ENCODE measurements at places on chromosomes 6 and 20. TPM values are rescaled to one million over a fixed set of nuclear protein-coding genes. Genes with fewer than 3 reads are reported as not detected.

CRISP2 gene
- not detected for total RNA-seq

ATP9A gene
- total RNA-seq: 9.3 TPM

RCAN2 gene
- total RNA-seq: 1.9 TPM

GJA1 gene
- total RNA-seq: 512 TPM

SLC22A7 gene
- not detected for total RNA-seq

SGK2 gene
- total RNA-seq: 0.64 TPM

RNF217 gene
- total RNA-seq: 25.5 TPM

TRIM10 gene
- not detected for total RNA-seq

TNFRSF6B gene
- total RNA-seq: 31.5 TPM

FOXF2 gene
- not detected for total RNA-seq

BMP6 gene
- under 0.01 TPM for total RNA-seq

ID4 gene
- 2.2 TPM for total RNA-seq

GRCh38 chr6:6696867-6697531 lies 108.5 kb downstream of the LY86 start:
- DNase-seq: peak; percentile 73

GRCh38 chr6:135722679-135723078 lies 128.8 kb upstream of the PDE7B start:
- peak; percentile 66 for DNase-seq

DNA sequence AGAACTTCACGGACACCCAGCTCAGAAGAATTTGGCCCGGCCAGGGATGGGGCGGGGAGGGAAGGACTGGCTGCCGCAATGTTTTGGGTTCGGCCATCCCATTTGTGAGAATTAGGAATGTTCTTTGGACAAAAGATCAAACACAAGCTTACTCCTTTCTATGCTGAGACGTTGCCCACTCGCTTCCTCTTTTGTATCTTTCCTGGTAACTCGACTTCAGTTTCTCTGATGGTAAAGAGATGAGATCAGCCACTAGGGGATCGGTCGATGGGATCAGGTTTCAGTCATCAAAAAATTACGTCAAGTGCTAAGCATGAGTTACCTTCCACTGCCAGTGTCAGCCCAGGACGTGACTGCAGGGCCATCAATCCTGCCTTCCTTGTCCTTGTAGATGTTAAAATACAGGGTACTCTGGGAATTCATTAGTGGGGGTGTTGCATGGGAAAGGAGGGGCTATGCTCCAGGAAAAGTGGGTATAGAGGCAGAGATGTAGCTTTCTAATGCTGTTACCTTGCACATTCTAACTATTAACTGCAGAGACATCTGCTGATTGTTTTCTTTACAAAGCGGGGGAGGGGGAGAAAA lies 190.2 kb downstream of the TSHZ2 start:
- DNase-seq: peak; percentile 67

DNA sequence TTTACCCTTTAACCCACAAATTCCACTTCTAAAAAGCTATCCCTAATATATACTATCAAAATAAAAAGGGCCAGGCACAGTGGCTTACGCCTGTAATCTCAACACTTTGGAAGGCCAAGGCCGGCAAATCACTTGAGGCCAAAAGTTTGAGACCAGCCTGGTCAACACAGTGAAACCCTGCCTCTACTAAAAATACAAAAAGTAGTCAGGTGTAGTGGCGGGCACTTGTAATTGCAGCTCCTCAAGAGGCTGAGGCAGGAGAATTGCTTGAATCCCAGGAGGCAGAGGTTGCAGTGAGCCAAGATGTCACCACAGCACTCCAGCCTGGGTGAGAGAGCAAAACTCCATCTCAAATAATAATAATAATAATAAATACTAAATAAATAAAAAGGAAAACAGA lies 82.5 kb downstream of the TRIM27 start:
- no peak for DNase-seq

DNA sequence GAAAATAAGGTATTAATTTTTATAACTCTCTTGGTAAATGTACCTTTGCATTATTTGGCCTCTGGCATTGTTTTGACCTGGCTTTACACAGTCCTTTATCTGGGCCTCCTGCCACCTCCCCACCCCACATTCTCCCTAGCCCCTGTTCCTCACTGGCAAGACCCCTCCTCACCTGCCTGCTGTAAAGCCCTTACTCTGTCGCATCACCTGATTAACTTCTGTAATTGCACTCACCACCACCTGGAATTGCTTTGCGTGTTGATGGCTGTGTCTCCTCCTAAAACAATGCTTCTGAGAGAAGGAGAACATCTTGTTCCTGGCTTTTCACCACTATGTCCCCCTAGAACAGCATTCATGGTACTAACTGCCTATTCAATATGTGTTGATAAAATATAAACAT lies 24.8 kb downstream of the SNX9 start:
- no peak for DNase-seq

DNA sequence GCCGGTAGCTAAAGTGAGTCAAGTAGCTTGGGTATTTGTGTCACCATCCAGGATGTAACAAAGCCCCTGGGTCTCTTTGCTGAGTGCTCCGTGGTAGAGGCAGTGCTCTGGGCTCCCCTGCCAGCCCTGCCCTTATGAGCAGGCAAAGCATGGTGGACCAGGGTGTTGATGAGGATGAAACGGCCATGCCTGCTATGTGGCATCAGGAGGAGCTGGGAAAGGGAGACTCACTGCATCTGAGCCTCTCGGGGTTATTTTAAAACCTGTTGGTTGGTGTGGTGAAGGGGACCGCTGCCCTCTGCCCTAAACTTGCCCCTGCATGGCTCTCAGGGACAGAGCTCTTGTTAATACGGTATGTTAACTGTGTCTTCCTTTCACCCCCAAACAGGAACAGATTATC lies 143.1 kb downstream of the DTNBP1 start:
- DNase-seq: no peak

DNA sequence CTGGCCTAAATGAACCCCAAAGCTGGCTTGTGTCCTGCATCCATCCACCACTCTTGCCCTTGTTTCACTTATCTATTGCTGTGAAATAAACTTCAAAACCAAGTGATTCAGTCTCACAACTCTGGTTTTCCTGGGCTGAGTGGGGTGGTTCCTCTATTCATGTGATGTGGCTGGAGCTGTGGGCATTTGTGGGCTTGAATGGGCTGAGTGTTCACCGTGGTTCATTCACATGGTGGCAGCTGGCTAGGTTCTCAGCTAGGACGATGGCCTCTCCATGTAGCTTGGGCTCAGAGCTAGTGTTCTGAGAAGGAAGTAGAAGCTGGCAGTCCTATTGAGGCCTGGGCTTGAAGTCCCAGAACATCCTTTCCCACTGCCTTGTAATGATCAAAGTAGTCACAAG lies 30.4 kb downstream of the FKBP1A start:
- no peak for DNase-seq

DNA sequence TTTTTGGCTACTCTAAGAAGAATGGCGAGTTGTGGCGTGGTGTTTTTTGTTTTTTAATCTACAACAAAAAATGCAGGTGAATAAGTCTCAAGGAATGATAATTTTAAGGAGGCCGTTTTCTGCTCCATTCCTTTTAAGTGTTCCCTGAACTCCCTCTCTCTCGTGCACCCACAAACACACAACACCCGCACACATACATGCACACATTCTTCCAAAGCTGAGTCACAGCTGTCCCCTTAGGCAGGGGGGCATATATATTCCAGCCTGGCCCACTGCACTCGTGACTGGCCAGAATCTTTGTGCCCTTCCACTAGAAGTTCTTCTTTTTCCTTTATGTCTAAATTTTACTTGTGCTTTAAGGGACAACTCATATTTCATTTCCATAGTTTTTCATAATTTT lies 405.7 kb downstream of the LMBRD1 start:
- no peak for DNase-seq

- DNase-seq: no peak
Observed at GRCh38 chr6:21501021-21501354, 92.6 kb upstream of the SOX4 start.

DNA sequence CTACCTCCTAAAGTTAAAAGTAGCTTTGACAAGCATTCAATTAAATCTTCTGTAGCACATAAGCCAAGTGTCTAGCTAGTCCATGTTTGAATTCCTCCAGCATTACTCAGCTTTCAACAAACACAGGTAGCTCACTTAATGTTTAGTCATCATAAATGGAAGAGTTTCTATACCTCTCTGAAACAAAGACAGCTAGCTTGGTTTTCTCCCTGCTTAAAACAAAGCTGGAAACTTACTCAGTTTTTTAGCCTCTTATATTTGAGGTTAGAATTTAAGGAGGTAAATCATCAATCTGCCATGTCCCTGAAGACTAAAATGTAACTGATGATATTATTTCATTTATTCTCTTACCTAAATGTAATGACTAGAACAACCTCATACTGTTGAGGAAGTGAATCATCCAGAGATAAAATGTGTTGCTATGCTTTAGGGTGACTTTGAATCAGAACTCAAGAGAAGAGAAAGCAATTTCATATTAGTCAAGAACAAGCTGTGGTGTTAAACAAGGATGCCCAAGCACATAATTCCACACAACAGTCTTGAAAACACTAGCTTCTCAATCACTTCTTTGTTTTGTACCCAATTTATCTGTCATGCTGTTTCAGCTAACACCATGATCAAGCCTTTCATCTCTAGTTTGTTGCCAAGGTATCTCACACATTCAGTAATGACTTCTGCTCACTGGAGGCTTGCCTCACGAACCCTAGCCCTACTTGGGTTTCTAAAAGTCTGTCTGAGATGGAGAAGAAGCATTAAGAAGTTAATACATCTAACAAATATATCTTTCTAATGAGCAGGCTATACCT lies 251.9 kb downstream of the EPM2A start:
- DNase-seq: no peak

- no peak for DNase-seq
Observed at GRCh38 chr6:147397306-147397705, 111.2 kb upstream of the SAMD5 start.

DNA sequence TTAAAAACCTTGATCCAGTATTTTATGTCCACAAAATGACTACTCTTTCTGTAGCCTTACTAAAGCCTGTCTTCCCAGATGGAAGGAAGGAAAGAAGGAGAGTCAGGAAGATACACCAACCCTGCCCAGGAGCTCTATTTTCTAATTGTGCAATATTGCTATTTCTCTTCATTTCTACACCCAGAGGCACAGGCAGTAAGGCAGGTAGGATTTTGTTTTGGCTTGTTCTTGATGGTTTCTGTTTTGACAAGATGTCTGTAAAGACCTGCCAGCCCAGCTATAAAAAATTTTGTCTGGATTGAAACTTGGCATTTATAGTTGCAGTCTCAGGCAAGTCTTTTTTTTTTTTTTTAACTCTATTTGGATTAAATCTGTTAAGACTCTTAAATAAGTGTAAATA lies 587.5 kb upstream of the ARID1B start:
- no peak for DNase-seq

GRCh38 chr6:11246722-11247121 lies 14.3 kb upstream of the NEDD9 start:
- no peak for DNase-seq

DNA sequence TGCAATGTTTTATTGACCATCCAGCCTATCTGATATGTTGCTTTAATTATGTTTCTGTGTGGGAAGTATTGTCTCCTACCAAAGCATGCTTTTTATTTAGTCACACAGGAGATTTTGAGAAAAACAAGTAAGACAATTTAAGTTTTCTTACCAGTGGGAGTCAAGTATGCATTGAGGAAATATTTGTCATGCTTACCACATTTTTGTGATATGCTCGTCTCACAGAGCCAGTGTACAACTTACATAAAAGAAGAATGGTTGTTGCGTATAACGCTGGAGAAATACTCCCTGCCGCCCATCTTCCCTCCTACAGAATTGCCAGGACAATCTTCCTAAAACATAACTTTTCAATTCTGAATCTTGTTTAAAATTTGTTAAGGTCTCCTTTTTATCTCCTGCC lies 37.1 kb upstream of the FILIP1 start:
- DNase-seq: no peak

GRCh38 chr6:148557796-148558321 lies 189.0 kb upstream of the UST start:
- peak; percentile 30 for DNase-seq

GRCh38 chr6:99114769-99115406 lies 167.1 kb upstream of the FBXL4 start:
- DNase-seq: no peak

- no peak for DNase-seq
Observed at GRCh38 chr6:167937948-167938911, 59.2 kb upstream of the KIF25 start.

DNA sequence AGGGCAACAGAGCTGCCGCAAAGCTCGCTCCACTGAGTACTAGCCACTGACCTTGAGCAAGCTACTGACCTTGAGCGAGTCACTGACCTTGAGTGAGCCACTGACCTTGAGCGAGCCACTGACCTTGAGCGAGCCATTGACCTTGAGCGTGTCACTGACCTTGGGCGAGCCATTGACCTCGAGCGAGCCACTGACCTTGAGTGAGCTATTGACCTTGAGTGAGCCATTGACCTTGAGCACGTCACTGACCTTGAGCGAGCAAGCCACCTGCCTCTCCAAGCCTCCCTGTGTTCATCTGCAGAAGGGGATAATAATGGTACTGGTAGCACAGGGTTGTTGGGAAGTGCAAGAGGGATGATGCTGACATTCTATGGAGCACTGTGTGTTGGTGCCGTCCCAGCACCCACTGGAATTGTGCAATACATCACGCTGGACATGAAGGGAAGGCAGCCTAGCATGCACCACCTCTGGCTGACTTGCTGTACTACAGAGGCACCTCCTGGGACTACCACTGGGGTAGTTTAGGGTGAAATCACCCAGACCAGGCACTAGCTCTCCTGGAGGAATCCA lies 60.2 kb downstream of the CTCFL start:
- DNase-seq: peak; percentile 41

GRCh38 chr20:24392612-24393011 lies 76.8 kb upstream of the SYNDIG1 start:
- no peak for DNase-seq

GRCh38 chr6:163199371-163199770 lies 215.1 kb upstream of the QKI start:
- no peak for DNase-seq

- peak; percentile 59 for DNase-seq
Observed at GRCh38 chr20:35617397-35618262, 2.0 kb downstream of the SPAG4 start.

DNA sequence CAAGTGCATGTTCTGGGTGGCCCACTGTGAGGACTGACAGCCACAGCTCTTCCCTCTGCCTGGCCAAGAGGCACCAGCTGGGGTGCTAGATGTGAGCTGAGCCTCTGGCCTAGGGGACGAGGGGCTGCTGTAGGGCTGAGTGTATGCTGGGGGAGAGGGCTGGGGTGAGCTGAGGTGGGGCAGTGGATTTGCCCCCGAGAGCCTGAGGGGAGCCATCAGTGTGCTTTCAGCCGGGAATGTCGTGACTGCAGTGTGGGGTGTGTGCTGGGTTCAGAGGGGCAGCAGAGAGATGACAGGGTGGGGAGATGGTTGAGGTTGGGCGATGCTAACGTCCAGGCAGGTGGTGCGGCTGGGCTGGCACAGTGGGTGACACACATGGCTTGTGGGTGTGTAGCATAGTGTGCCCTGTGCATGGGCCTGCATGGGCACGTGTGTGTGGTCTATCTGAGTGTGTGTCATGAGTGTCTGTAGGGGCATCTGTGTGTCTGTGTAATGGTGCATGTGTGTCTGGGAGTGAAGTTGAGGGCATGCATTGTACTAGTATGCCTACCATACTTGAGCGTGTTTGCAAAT lies 46.0 kb upstream of the BLCAP start:
- DNase-seq: no peak

All from fibroblast of villous mesenchyme (primary cell).